ENCODE measurements at places on chromosomes 3 and 15.

GRCh38 chr15:27353856-27354255 lies 382.9 kb downstream of the GABRG3 start:
- no peak for DNase-seq

DNA sequence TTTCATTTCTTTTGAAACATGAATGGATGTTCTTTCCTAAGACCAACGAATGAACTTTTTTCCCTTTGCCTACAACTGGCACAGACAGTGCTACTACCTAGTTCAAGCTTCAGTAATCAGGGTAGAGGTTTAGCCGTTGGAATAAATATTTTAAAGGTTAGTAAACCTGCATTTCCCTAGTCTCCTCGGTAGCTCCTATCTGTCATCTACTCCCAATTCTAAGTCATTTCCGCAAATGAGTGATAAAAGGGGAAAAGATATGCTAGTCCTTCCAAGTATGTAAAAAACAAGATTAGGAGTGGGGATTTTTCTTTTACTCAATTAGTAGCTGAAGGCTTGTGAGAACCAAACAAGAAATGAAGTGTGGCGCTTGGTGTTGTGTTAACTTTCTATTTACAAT lies 15.2 kb downstream of the SLTM start:
- DNase-seq, result no peak

GRCh38 chr15:78979456-78980320 lies 34.8 kb upstream of the CTSH start:
- peak; percentile 44 for DNase-seq

- no peak for DNase-seq
Measured at GRCh38 chr3:65080432-65080831, 392.6 kb upstream of the ADAMTS9 start.

GRCh38 chr3:69357196-69357595 lies 28.7 kb downstream of the FRMD4B start:
- no peak for DNase-seq

- no peak for DNase-seq
Measured at GRCh38 chr3:18099611-18100010, 325.5 kb downstream of the SATB1 start.
